Non-pigmented ciliary epithelial cell (primary cell): ENCODE measurements at places on chromosomes 13 and 19.

GRCh38 chr13:108345016-108345415 lies 75.5 kb downstream of the TNFSF13B start:
- DNase-seq, result no peak

GRCh38 chr13:53250272-53250875 lies 221.8 kb downstream of the OLFM4 start:
- peak; percentile 38 for DNase-seq

DNA sequence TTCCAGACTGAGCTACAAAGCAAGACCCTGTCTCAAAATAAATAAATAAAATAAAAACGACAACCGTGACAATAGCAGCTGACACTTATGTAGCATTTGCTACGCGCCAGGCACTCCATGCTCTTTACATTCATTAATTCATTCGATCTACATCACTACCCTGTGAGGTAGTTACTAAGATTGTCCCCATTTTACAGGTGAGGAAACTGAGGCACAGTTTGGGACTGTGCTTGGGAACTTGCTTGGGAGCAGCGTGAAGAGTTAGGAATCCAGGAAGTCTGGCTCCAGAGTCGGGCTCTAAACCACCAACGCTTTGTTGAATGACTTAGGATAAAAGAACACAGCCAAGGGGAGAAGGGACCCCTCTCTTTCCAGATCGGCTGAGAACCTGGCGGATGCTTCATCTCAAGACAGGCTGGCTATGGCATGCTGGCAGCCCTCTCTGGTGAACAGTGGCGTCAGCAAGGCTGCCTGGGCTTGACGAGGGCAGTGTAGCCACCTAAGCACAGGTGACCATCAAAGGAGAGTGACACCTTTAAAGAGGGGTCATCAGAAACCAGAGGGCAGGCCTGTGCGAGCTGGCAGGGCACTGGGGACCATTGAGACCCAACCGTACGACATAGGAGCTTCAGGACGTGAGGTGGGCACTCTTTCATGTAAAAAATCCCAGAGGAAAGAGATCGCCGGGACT lies 591 bp downstream of the DOHH start:
- DNase-seq, result no peak

DNA sequence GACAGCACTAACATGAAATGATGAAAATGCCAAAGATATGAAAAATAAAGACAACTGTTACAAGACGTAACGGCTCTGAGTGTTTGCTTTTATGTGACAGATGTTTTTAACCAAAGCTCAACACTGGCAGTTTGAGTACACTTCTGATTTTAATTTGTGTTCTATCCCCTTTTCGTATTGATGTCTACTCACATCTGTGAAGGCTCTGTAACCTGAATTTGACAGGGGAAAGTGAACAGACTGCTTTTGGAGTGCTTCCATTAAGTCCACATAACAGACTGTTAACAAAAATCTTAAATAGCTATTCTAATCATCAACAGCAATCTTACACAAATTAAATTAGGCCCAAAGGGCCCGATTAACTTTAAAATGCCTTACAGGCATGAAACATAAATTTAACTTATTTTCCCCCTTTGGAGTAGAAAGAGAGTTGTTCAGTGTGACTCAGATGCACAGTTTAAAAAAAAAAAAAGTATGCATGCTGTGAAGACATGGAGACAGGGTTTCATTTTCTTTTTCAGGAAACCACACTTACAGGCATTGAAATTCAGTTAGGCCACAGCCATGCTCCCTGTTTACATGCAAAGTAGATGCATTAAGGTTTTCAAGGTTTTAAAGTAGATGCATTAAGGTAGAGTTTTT lies 16.3 kb upstream of the RNASEH2B start:
- no peak for DNase-seq

GRCh38 chr13:34369931-34370330 lies 552.0 kb downstream of the RFC3 start:
- DNase-seq, result no peak

DNA sequence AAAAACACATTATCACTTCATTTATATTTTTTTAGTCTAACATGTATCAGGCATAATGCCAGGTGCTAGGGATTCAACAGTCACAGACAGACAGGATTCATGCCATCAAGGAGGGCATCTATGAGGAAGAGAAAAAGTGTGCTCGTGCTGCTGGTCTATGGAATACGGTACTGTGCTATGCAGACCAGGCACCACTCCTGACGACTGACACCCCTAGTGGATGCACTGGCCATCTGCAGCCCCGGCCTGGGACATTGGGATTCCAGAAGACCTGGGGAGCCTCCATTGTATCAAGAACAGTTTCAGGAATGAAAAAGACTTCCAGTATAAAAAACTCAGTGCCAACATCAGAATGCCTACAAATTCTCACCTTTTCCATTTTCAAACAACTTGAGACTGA lies 94.0 kb downstream of the KLF12 start:
- DNase-seq, result no peak

- no peak for DNase-seq
These were observed 6.2 kb downstream of the GAS6 start for GRCh38 chr13:113857531-113858195.

DNA sequence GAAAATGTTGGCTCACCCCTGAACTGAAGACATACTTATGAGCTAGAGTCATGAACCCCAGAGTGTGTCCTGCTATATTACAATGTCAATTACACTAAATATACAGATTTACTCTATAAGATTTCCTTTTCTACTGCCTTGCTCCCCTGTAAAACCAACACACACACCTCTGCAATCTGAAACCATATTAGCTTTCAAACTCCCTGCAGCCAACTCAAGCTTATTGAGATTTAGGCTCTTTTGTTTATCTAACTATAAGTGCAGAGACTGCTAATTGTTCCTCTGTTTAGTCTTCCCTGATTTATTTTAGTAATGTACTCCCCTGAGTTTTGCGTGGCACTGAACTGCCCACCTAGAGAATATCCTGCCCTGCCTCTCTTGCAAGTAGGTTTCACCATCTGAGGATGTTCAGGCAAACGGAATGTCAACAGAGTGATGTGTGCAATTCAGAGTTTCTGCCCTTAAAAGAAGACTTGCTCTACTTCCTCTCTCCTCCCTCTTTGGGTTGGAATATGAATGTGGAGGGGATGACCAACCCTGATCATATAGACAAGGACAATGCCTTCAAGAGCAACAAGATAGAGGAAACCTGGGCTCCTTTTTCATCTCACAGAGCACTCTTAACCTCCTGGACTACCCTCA lies 22.3 kb downstream of the FAM216B start:
- DNase-seq, result no peak

GRCh38 chr13:30103161-30103840 lies 204.1 kb downstream of the KATNAL1 start:
- DNase-seq, result no peak

DNA sequence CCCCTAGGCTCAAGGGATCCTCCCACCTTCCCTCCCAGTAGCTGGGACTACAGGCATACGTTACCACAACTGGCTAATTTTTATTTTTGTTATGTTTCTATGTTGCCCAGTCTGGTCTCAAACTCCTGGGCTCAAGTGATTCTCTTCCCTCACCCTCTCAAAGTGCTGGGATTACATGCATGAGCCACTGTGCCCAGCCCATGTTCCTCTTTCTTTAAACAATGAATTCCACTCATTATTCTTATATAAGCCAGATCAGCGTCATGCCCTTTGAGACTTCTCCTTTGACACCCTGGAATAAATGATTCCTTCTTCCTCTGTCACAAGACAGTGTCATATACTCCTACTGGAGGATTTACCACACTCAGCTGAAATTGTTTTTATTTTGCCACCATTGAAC lies 519.9 kb upstream of the SPRY2 start:
- DNase-seq, result no peak

- no peak for DNase-seq
These were observed 8.0 kb downstream of the CYP4F22 start for GRCh38 chr19:15516363-15516762.

DNA sequence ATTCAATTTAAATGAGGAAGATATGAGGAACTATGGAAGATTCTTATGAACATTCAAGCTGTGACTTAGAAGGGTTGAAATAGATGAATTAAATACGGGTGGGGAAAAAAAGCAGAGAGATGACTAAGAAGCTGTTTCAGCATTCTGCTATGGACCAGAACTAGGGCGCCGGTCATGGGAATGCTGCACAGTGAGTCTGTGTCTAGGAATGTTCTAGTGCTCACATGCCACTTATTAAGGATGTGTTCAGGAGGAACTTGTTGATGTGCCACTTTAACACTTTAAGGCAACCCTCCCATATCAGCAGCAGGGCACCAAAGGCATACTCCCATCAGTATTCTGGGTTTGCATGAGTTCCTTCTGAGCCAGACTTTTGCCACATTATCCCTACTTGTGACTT lies 152.1 kb downstream of the POSTN start:
- peak; percentile 97 for DNase-seq

DNA sequence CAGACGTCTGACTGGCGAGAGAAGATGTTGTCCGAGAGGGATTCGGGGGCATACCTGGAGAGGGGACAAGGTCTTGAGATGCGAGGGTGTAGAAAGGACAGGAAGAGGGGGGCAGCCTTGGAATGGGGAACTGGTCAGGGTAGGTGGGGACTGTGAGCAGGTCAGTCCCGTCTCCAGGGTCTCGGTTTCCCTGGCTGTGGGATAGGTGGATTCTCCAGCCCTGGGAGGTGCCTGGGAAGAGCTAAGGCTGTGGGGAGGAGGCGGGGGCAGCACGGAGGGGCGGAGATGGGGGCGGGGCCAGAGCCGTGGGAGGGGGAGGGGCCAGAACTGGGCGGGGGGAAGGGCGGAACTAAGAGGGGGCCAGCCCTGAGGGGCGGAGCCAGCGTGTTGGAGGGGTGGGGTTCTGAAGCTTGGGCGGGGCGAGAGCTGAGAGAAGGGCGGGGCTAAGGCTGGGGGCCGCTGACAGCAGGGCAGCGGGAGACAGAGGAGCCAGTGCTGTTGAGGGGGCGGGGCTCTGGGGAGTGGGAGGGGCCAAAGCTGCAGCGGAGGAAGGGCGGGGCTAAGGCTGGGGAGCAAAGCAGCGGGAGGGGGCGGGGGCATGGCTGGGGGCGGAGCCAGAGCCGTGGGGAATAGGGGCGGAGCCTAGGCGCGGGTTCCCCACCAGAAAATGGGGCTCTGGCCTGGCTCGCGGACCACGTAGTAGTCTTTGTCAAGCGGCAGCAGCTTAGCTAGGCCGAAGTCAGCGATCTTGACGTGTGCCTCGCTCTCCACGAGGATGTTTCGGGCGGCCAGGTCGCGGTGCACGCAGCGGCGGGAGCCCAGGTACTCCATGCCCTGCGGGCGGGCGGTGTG lies 9.5 kb upstream of the INSL3 start:
- DNase-seq, result peak; percentile 42

DNA sequence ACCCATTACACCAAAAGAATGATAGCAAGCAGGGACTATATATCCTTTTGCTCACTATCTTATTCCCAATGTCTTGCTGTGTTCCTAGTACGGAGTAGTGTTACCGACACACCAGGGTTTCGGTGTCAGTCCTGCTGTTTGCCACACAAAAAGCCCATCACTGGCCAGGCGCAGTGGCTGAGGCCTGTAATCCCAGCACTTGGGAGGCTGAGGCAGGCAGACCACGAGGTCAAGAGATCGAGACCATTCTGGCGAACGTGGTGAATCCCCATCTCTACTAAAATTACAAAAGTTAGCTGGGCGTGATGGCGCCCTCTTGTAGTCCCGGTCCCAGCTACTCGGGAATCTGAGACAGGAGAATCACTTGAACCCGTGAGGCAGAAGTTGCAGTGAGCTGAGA lies 1467.3 kb upstream of the MIR17HG start:
- no peak for DNase-seq

- no peak for DNase-seq
These were observed 1.8 kb upstream of the UBE2M start for GRCh38 chr19:58560007-58560887.

- no peak for DNase-seq
These were observed 100.6 kb upstream of the FRY start for GRCh38 chr13:31930901-31931522.

- DNase-seq, result no peak
These were observed 157.5 kb downstream of the DNAJC15 start for GRCh38 chr13:43180837-43181236.

GRCh38 chr13:97761796-97762540 lies 191.5 kb upstream of the IPO5 start:
- DNase-seq, result no peak

DNA sequence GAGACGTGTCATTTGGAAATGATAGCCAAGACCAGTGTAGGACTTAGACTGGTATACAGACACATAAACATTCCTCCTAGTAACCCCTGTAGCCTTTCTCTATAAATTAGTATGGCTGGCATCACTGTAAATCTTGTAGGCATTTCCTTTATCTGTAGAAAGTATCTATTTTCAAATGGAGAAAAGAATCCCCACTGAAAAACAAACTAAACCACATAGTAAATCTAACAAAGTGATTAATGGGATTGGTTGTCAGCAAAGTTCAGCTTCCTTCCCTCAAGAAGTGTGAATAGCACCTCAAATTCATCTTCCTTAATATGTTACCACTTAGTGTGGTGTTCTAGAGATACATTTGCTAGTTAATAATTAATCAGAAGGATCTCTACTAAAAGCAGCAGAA lies 119.4 kb upstream of the NBEA start:
- no peak for DNase-seq
